ENCODE measurements at places on chromosomes 12 and 14.

DNA sequence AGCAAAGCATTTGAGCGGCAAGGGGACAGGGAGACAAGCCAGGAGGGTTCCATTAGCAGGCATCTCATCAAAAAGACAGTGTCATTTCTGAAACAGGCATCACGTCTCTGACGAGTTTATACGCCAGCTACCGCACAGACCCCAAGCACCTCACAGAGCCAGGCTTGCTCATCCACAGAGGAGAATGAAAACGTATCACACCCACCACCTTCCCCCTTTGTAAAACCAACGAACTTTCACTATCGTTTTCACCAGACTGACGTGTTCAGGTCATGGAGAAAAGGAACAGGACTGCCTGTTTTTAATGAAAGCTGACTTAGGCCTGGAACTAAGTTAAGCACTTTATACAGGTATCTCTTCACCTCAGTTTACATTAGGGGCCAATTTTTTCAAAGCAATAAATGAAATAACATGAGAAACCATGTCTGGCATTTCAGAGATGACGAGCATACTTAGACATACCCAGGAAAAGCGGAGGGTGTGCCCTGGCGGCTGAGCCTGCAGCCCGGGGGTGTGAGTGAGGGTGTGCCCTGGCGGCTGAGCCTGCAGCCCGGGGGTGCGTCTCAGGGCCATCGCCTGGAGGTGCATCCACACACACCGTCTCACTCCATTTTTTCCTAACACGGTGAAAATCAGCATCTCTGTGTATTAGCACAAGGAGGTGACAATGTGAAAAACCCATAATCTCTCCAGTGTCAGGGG, 41.9 kb downstream of the STX2 start:
- no peak for DNase-seq

- no peak for DNase-seq
These were observed 16.4 kb downstream of the OTUB2 start for GRCh38 chr14:94042433-94043091.

DNA sequence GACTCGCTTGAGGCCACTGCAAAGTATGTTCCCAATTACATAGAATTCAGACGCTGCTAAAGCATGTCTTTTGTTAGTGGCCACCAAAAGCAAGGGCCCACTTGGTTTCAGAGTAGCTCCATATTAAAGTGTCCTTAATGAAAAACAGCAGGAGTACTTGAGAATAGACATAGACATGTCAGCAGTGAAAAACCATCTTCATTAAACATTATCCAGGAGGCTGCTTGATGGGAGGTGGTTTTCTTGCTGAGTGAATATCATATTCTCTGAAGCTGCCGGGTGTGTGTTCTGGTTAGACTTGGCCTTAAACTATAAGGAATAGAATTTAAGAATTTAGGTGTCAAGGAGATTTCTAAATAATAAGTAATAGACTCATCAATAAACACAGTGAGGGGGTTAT, 79.5 kb upstream of the CCDC198 start:
- DNase-seq = no peak

- DNase-seq = no peak
These were observed 3.0 kb downstream of the SETD1B start for GRCh38 chr12:121806546-121807423.

DNA sequence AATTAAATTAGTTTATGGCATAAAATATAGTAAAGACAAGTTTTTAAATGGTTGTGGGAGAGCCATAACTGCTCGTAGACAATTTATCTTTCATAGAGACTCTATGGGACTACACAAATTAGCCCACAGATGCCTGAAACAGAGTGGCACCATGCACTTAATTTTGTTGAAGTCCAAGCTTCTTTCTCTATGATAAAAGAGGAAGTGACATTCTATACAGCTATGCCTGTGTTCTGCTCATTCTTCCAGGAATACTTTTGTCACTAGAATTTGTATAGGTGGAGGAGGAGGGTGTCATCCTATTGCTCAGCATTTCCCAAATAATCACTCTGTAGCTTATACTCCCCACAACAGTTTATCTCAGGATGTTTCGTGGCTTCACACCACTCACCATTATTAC, 43.7 kb upstream of the KICS2 start:
- DNase-seq = no peak

DNA sequence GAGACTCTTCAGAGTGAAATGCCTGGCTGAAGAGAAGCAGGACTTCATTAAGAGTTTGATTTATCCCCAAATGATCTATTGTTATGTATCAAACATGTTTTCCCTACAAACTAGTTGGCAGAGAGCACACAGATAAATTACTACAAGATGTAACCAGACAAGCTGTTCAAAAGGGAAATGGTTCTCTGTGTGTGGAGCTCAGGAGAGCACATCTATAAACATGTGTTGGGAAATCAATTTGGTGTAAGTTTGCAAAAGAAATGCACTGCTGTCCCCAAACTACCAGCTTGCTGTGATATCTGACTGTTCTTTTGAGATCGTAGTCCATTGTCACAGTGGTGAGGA, 159.2 kb downstream of the PAH start:
- no peak for DNase-seq

DNA sequence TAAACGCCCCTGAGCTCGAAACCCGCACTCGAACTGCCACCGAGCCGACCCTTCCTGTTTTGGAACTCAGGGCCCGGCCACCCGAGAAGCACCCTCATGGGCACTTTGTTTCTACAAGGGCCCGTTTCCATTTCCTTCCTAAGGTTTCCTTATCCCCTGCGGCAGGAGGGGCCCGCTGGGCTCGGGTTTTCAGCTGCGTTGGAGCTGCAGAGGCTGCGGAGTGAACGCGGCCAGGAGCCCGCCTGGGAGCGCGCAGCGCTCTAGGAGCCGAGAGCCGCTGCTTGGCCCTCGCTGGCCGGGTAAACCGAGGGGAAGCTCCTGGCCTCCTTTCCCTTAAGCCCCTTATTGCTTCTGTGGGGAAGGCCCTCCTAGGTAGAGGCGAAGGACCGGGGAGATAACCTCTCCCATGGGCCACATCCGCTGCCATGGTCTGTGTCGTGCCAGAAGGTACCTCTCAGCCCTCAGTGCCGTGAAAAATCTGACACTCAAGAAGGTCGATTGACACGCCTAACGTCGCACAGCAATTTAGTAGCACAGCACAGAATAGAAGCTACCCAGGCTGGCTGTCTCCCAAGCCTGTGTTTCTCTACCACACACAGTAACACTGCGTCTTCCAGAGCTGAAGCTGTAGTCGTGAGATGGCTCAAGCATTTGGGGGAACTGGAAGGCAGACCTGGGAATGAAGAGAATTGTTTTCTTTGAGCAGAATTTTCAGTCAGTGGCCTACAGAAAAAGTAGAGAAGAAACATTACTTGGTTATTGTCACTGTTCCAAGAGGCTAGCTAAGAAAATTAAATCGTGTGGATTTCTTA, 12.9 kb upstream of the CALM1 start:
- no peak for DNase-seq

DNA sequence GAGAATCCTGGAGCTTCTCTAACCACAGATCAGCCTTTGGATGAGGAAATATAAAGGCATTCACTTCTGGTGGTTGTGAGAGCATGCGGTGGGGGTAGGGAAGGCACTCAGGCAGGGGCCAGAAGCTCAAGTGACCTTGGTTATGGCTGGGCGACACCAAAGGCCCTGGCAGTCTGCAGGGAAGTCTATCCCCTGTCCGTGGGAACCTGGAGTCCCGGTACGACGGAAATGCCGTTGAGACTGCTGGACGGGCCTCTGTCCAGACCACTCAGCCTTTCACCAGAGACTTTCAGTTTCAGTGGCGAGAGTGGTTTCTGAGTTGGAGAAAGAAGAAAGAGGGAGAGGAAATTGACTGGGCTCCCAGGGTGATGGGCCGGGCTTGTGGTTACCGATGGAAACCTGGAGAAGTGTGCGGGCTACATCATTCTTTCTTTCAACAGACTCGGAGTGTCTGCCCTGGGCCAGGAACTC, 20.9 kb downstream of the ISCA2 start:
- peak; percentile 47 for DNase-seq

- DNase-seq = no peak
These were observed 204.5 kb upstream of the G2E3 start for GRCh38 chr14:30354439-30354838.

DNA sequence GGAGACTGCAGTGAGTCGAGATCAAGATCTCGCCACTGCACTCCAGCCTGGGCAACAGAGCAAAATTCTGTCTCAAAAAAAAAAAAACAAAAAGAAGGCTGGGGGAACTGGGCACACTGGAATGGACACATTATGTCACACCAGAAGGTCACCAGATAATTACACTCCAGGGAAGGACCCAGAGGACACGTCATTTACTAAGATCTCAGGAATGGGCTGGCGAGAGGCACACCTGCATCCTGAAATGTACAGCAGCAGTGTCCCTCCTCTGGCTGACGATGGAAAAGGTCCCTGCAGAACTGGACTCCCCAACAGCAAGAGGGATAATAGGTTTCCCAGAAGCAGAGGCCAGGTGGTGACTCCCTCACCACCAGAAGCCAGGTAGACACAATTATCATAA, 243.5 kb downstream of the BCL11B start:
- no peak for DNase-seq
